Activated CD4-positive, alpha-beta T cell treated with anti-CD3 and anti-CD28 coated beads, Interleukin-2, amount 50 U/mL, for 48 hours (primary cell): ENCODE measurements at places on chromosomes 7 and 10.

DNA sequence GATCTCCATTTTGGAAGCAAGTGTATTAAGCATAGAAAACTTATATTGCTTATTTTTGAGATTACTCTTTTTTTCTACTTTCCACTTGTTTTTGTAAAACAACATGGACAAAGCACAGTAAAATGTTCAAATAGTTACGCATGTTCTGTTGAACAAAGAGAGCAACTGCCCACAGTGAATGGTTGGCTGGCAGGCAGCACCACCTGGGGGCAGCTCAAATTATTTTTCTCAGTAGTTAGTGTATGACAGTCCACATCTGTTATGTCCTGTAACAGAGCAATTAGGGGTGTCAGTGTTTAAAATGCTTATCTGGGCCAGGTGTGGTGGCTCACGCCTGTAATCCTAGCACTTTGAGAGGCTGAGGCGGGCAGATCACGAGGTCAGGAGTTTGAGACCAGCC lies 46.1 kb upstream of the CACUL1 start:
- DNase-seq: no peak

- no peak for DNase-seq
Observed at GRCh38 chr10:126628746-126629145, 41.7 kb downstream of the C10orf90 start.

GRCh38 chr7:98329791-98330373 lies 48.4 kb downstream of the BRI3 start:
- no peak for DNase-seq

DNA sequence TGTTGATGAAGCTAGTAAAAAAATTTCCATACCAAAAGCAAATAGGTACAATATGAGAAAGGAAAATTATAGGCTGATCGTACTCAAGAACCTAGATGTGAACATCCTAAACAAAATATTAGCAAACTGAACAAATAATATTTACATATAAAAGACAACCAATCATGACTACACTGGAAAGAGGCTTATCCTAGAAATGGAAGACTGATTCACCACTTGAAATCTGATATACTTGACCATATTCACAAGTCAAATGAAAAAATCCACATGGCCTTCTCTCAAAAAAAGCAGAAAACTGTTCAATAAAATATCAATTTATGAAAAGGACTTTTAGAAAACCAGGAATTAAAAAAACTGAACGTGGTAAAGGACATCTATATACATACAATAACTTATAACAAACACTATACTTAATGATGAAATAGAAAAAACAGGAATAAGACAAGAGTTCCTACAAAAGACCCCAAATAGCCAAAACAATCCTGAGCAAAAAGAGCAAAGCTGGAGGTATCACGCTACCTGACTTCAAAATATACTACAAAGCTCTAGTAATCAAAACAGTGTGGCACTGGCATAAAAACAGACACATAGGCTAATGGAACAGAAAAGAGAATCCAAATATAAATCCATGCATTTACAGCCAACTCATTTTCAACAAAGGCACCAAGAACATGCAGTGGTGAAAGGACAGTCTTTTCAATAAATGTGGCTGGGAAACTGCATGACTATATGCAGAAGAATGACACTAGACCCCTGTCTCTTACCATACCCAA lies 29.2 kb upstream of the FAM180A start:
- no peak for DNase-seq

DNA sequence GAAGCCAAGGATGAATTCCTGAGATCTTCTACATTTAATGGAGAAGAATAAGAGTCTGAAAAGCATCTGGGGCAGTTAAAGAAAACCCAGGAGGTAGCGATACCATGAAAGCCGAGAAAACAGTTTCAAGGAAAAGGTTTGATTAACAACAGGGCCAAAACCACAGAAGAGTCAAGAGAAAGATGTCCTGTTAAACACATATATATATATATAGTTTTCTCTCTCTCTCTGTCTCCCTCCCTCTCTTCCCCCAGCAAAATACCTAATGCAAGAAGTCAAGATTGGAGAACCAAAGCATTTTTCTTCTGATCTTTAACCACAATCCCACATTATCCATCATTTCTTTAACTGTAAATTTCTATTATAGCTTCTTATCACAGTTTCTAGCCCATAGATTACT lies 261.4 kb downstream of the SNX13 start:
- no peak for DNase-seq

DNA sequence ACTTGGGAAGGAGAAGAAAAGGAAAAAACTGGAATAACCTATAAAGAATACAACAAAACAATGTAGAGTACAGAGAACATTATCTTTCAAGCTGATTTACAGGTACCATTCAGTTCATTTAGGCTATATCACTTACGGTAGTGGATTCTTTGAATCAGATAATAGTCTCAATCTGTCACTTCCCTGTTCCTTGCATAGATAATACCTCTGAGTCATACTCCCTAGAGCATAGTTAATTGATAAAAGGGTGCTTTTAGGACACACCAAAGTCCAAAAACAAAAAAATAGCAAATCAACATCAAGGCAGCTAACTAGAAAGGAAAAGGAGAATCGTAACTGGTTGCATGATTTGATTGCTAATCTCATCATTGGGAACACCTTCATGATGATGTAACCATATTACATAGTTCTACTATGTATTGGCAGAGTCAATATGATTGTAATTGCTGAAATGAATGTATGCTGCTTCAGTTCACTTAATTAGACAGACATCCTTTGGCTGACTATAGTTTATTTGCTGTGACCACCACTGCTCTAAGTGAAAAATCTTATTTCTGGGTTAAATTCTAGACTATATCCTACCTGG lies 844.4 kb downstream of the GATA3 start:
- no peak for DNase-seq

GRCh38 chr7:106060394-106060920 lies 51.7 kb downstream of the SYPL1 start:
- no peak for DNase-seq

- DNase-seq: peak; percentile 66
Observed at GRCh38 chr10:77837248-77837924, 89.2 kb downstream of the DLG5 start.

GRCh38 chr7:116650436-116650835 lies 21.6 kb upstream of the MET start:
- no peak for DNase-seq

DNA sequence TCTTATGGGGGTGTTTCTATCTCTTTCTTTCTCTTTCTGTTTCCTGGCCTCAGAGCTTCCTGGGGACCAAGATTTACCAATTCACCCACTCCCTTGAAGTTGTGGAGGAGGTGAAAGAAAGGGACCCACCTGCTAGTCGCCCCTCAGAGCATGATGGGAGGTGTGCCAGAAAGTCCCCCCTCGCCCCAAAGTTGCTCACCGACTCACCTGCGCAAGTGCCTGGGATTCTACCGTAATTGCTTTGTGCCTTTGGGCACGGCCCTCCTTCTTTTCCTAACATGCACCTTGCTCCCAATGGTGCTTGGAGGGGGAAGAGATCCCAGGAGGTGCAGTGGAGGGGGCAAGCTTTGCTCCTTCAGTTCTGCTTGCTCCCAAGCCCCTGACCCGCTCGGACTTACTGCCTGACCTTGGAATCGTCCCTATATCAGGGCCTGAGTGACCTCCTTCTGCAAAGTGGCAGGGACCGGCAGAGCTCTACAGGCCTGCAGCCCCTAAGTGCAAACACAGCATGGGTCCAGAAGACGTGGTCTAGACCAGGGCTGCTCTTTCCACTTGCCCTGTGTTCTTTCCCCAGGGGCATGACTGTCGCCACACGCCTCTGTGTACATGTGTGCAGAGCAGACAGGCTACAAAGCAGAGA lies 12.2 kb downstream of the AQP1 start:
- DNase-seq: peak; percentile 1

GRCh38 chr10:15528859-15529239 lies 157.8 kb upstream of the FAM171A1 start:
- DNase-seq: no peak

DNA sequence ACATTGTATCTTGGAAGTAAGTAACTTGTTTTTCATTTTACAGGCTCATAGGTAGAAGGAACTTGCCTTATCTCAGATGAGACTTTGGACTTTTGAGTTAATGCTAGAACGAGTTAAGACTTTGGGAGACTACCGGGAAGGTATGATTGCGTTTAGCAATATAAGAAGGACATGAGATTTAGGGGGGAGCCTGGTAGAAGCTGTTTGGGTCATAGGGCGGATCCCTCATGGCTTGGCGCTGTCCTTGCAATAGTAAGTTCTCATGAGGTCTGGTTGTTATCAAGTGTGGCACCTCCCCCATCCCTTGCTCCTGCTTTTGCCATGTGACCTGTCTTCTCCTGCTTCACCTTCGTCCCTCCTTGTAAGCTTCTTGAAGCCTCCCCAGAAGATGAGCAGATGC lies 110.3 kb downstream of the MKX start:
- DNase-seq: no peak

DNA sequence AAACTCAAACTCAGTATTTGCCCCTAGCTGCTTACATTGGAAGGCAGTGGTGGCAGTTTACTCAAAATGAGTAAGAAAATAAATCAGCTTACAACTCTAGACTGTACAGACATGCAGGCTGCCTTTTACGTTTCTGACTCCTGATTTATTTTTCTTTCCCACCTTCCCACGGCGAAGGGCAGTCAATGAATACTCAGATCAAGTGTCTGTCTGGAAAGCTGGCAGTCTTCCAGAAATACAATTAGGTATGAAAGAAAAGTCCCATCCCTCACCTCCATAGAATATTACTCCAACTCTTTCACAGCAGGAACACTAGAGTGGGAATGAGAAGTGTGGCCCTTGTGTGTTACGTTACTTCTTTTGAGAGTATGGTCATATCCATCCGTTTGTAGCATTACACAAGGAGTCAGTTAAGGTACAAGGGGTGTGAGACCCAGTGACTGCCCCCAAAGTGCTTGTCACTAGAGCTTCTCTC lies 1.3 kb upstream of the PAPSS2 start:
- no peak for DNase-seq

GRCh38 chr10:38209332-38209731 lies 115.2 kb downstream of the ZNF37A start:
- DNase-seq: no peak

DNA sequence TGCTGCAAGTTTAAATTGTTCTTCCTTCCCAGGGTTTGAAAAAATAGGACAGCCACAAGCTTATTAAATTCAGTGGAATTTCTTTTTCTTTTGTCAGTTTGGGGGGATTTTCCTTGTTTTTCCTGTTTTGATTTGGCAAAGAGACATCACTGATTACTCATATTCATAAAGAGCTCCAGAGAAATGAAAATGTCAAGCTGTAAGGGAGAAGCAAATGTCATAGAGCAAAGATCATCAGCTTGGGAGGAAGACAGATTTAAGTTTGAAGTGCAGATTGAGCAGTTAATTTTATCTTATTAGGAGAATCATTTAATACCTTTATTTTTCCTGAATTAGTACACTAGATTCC lies 255.8 kb upstream of the PHYHIPL start:
- no peak for DNase-seq

DNA sequence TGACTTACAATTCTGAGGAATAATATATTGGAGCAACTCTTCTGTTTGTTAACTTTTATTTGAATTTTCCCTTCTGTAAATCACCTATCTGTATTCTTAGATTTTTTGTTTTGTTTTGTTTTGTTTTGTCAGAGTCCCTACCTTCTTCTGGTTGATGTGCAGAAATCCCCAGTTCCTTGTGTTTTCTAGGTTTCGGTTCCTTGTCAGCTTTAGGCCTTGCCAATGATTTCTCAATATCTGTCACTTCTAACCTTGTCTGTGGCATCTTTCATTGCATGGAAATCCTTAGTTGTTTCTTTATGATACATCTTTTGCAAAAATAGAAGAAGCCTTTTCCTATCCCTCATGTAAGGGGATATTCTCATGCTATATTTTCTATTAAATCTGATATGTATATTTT lies 21.7 kb upstream of the ST8SIA6 start:
- DNase-seq: no peak

DNA sequence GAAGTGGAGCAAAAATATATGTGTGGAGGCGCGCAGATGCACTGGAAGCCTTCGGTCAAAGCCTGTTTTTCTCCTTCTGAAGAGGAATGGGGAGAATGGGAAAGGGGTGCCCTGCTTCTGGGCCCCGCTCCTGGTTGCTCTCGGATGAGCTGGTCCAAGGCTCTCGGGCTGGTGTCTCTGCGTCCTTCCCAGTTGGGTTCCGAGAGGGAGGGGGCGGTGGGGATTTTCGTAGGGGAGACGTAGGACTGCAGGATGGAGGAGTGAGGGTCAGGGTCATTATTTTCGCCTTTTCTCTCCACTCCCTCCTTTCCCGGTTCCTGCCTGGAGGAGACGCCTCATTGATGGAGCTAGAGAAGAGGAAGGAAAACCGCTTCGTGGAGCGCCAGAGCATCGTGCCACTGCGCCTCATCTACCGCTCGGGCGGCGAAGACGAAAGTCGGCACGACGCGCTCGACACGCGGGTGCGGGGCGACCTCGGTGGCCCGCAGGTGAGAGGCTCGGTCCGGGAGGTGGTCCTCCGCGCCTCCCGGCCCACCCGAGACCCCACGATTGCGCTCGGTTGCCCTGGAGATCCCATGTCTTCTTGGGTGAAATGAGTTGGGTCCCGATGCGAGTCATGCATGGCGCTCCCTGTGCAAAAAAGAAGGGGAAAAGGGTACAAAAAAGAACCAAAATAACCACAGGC lies 790 bp downstream of the ADAM22 start:
- DNase-seq: peak; percentile 21

GRCh38 chr10:56095506-56096225 lies 265.4 kb downstream of the ZWINT start:
- no peak for DNase-seq

GRCh38 chr10:118754229-118754555 lies 578 bp downstream of the CACUL1 start:
- DNase-seq: peak; percentile 35

DNA sequence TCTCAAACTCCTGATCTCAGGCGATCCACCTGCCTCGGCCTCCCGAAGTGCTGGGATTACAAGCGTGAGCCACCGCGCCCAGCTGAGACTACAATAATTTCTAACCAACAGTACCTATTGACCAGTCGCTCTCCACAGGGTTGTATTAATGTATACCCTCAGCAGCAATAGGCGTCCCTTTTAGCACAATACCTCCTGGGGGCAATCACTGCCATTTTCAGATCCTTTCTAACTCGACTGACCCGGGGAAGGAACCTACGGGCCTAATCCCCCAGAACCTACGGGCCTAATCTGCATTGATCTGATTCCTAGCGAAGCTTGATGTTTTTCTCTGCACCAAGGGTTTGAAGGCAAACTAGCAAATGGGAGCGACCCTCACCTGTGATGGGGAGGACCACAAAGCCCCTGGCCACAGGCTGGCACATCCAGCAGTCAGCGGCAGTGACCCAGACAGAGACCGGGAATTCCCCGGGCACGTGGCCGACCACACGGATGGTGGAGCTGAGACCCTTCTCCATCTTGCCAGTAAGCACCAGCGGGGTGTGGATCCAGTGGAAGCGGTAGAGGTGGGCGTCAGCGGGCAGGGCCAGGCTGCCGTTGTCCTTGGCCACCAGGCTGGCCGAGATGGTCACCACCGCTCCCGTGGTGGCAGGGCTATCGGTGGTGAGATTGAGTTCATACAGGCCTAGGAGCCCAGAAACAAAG lies 6.9 kb downstream of the TMEM130 start:
- DNase-seq: no peak

DNA sequence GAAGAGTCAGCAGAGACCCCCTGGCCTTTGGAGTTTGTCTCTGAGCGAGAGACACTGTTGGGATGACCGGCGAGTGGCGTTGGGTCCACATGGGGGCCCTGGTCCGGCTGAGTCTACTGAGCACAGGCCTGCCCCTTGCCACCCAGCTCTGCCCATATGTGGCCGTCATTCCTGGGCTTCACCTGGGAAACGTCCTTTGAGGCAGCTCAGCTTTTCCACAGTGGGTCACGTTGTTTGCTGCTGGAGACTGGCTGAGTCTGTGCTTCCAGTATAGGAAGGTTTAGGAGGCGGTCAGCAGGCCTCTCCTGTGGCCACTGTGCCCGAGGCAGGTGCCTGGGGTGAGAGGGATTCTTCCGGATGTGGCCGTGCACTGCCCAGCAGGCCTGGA lies 17.1 kb downstream of the ADAM8 start:
- no peak for DNase-seq
